Skeletal muscle cell (primary cell): ENCODE measurements at places on chromosomes 13 and 19.

DNA sequence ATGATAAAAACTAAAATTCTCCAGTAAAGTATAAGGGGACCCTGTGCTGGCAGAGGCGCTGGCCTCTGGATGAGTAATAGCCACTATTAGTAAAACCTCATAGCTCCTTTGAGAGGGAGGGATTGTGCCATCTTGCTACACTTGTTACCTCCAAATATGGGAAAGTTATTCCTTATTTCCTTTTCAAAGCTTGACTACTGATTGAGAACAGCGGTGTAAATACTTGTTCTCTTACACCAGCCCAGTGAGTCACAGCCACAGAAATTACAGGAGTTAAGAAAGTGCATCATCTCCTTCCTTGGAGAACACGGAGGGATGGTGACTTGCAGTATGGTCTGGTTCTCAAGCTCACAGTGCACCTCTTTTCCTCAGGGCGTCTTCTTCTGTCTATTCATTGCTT lies 379.0 kb downstream of the EFNB2 start:
- DNase-seq: peak; percentile 96

DNA sequence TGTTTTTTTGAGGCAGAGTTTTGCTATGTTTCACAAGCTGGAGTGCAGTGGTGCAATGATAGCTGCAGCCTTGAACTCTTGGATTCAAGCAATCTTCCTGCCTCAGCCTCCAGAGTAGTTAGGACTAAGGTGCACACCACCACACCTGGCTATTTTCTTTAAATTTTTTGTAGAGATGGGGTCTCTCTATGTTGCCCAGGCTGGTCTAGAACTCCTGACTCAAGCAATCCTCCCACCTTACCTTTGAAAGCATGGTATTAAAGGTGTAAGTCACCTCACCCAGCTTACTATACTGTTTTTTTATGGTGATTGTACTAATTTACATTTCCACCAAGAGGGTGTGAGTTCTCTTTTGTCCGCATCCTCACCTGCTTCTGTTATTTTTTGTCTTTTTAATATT lies 110.0 kb downstream of the FREM2 start:
- no peak for DNase-seq

DNA sequence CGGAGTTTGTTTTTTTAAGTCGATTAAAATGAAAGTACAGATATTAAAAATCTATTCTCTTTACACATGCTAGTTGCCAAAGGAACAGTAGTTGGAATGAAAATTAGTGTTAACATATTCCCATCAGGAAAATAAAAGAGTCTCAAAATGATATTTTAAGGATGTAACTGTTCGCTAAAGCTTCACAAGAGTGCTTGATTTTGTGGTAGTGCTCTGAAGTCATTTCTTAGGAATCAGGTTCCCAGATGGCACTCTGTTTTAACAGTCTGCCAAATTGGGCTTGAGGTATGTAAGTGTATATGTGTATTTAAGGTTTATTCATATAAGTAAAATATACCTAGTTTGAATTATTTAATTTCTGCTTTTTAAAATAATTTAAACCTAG lies 128.8 kb downstream of the LMO7 start:
- DNase-seq: no peak

- no peak for DNase-seq
Measured at GRCh38 chr19:53982001-53982451, 9.4 kb upstream of the CACNG6 start.

- DNase-seq: no peak
Measured at GRCh38 chr13:105363261-105364190, 1171.9 kb downstream of the EFNB2 start.

GRCh38 chr19:31506102-31506501 lies 156.9 kb upstream of the TSHZ3 start:
- DNase-seq: no peak

GRCh38 chr19:16118489-16119033 lies 6.9 kb downstream of the RAB8A start:
- no peak for DNase-seq

- DNase-seq: no peak
Measured at GRCh38 chr19:19101540-19101939, 36.7 kb downstream of the TMEM161A start.

DNA sequence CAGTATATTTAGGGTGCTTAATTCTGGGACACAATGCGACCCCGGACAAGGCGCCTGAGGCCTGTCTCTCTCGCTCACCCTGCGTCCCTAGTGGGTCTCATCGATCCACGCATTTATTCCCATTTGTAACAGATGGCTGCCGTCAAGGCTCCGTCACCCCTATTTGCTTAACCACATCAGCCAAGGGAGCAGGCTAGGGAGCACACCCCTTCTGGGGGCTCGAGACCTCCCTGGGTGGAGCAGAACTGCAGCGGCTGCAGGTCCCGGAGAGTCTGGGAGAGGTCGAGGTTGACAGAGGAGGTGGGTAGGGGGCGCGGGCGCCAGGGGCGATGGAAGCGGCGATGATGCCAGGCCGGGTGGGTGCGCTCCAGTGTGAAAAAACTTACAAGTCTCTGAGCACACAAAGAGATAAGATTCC lies 507 bp downstream of the ALG5 start:
- DNase-seq: no peak

DNA sequence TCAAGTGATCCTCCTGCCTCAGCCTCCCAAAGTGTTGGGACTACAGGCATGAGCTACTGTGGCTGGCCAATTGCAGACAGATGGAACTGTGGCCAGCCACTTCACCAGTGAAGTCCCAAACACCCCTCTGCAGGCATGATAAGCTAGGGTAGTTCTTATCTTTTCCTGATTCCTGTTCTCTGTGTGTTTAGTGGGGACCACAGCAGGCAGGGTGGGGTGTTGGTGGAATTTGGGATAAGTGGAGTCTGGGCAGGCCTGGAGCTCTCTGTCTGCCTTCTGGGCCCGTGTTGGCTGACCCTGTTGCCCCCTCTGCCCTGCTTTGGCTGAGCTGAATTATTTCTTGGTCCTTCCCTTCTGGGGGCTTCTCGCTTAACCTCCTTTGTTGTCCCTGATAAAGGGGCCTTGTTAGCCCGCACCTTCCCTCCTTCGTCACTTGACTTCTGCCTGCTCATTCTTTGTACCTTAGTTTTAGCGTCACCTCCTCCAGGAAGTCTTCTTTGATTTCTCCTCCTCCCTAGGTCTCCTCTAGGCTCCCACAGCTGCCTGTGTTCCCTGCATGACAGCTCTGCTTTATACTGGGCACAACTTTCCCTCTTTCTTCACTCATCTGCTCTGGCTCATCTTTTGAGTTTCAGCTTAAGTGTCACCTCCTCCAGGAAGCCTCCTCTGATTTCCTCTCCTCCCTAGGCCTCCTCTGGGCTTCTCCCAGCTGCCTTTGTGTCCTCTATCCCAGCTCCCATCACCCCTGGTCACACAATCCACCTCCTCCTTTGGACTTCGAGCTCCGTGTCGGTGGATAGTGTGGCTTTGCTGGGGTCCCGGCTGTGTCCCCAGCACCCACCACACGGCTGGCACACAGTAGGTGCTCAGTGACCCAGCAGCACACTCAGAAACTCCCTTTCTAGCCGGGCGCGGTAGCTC lies 1.7 kb upstream of the NCLN start:
- no peak for DNase-seq

DNA sequence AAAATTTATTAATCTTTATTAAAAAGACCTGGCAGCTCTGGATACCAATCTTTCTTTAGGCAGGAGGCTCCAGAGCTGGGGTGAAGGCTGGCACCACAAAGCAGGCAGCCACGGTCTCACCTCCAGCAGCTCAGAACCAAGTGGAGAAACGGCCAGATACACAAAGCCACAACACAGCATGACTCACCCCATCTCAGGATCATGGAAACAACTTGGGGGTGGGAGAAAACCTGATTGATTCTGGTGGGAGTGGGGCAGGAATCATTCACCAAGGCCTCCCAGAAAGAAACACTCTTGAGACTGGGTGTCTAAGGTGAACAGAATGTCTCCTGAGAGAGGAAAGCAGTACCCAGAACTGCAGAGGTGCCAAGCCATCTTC lies 64.2 kb downstream of the CRYL1 start:
- DNase-seq: peak; percentile 33

GRCh38 chr19:18023622-18024251 lies 15.8 kb downstream of the ARRDC2 start:
- DNase-seq: peak; percentile 96

- DNase-seq: peak; percentile 33
Measured at GRCh38 chr13:43303033-43303729, 279.8 kb downstream of the DNAJC15 start.

DNA sequence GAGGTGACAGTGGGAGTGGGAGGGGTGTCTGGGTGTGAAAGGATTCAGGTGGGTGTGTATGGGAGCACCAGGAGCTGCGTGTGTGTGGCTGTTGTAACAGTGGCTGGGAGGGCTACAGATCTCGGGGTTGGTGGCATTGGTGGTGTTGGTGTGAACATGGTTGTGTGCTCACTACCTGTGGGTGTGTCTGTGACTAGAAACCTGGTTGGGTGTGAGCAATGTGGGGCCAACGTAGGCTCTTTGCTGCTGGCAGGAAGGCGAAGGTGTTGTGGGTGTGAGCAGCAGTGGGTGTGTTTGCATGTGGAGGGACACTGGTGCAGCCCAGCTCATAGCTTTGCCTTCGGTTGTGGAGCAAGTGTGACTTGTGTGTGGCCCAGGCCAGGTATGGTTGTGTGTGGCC lies 3.7 kb upstream of the NR2C2AP start:
- no peak for DNase-seq

GRCh38 chr19:55447421-55448174 lies 4.5 kb upstream of the SHISA7 start:
- DNase-seq: no peak

DNA sequence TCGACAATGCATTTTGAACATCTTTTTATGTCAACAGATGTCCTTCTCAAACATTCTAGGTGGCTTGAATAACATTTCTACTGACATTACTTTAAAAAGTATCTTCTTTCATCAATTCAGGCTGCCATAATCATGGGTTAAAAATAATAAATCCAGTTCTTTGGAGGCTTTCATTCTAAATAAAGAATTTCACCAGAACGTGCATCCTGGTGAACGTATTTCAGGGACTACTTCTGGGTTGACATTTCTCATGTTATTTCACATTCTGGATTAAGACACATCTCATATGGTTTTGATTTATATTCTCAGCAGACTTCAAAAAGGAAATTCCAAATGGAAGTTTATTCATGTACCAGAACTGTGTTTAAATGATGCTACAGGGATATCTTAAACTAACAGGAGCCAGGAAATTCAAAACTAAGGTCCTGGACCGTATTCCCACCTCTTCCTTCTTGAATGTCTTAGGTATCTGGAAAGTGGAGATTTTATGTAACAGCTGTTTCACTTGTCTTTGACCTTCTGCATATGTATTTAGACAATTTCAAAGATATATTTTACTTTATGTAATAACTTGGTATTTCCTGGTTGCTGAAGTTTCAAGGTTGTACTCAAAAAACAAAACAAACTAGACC lies 107.2 kb downstream of the STARD13 start:
- DNase-seq: no peak

GRCh38 chr13:31970231-31970930 lies 61.2 kb upstream of the FRY start:
- DNase-seq: peak; percentile 47

DNA sequence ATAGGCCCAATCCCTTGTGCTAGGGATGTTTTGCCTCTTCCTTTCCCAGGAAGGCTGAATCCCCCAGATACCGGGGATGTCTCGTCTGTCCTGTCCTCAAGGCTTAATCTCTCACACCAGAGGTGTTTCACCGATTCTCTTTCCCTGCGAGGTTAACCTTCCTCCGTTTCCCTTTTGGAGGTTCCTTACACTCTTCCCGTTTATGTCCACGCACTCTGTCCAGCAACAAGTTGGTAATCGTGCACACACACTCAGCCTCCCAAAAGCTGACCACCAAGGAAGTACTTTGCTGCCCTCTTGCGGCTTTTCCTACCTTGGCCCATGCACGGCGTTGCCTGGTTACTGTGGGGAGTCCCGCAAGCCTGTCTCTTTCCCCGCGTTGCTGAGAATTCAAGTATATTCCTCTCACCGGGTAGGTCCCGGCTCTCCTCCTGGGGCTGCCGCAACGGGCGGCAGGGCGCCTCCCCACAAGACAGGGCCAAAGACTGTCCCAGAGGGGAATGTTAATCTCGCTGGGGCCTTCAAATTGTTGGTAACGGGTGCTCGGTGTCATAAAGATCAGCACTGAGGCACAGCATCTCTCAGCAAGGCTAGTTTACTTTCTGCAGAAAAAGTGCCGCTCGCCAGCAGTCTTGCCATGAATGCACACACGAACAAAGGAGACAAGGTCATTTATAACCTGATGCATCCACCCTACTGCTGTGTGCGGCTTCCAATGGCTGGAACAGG lies 36.7 kb upstream of the CD177 start:
- DNase-seq: no peak

DNA sequence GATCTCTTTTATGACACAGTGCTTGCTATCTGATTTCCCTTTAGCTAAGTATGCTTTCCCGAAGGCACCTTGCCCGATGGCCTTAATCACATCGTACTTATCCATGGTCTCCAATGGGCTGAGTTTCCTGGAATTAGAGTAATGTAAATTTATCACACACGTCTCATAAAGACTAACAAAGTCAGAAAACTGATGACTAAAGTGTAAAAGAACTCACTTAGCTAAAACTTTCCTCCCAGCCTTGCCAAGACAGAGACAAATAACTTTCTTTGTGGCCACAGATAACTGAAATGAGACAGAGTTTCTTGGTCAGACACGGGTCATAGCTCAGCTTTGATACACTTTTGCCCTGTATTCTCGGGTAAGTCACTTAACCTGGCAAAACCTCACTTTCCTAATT lies 1.5 kb downstream of the NEK5 start:
- DNase-seq: no peak

- no peak for DNase-seq
Measured at GRCh38 chr13:27415116-27415515, 9.3 kb upstream of the GTF3A start.

GRCh38 chr13:82330499-82330898 lies 1551.8 kb downstream of the SLITRK1 start:
- DNase-seq: no peak

DNA sequence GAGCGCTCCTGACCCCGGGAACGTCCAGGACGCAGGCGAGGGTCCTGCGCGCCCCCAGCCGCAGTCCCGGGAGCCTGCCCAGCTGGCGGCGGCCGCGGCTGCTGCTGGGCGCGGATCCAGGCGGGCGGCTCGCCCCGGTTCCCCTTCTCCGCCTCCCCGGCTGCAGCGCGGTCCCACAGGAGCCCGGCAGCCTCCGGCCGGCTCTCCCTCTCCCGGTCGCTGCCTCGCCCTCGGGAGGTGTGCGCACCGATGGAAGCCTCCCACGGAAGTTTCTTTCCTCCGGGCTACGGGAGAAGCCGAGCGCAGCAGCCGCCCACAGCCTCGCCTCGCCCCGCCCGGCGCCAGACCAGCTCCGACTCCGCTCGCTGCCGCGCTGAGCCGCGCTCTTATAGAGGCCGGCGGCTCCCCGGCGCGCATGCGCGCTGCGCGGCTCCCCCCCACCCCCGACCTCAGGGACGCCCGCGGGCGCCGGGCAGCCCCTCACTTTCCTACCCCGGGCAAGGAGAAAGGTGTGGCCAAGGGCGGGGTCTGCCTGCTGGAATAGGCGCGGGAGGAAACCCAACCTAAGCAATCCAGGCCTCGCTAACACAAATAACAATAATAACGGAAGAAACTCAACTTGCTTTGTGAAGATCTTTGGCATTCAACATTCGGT lies at the start of gene SHISA2:
TSS of gene SHISA2 (minus strand) at position 360 of the 655 bp plus-strand sequence. CDS start 1,041 bp downstream, outside the sequence.
- DNase-seq: no peak

DNA sequence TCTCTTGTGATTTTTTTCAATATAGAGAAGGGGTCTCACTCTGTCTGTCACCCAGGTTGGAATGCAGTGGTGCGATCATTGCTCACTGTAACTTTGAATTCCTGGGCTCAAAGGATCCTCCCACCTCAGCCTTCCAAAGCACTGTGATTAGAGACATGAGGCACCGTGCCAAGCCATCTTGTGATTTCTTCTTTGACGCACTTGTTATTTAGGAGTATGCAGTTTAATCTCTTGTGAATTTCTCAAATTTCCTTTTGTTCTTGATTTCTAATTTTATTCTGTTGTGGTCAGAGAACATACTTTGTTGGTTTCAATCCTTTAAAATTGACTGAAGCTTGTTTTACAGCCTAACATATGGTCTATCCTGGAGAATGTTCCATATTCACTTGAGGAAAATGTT lies 14.5 kb downstream of the IPO5 start:
- DNase-seq: no peak
